ENCODE measurements at places on chromosomes 3 and 15.

DNA sequence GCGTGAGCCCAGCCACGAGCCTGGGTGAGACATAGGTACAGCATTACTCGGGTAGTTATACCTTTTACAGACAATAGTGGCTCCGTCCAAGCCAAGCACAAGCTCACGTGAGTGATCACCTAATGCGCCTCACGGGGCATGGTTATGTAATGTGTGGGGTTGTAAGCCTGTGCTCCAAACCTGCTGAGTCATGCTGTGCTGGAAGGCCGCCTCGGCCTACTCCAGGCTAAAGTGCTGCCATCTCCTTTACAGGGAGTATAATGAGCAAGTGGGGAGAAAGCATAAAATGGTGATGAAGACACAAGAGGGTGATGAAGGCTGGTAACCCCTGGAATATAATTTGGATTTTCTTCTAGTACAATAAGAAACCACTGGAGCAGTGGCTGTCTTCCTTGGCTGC, 175.8 kb upstream of the STT3B start:
- DNase-seq, result peak; percentile 62

DNA sequence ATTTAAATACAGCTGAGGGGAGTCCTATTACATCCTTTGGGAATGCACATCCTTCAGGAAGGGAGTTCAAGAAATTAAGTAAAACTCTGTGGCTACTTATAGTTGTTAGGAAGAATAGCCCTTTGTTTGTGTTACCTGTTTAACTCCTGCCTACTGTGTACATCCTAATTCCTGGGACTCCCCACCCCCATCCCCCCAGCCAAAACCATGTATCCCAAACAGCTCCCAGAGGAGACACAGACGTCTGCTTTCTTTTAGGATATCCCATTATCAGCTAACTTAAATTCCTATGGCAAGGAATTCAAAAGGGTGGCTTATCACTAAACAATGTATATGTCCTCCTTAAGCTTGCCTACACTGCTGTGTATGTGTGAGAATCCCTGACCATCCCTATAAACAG, 581.7 kb downstream of the DIPK2A start:
- DNase-seq, result no peak

- DNase-seq, result no peak
Measured at GRCh38 chr3:14146381-14147065, 21.7 kb downstream of the TMEM43 start.

DNA sequence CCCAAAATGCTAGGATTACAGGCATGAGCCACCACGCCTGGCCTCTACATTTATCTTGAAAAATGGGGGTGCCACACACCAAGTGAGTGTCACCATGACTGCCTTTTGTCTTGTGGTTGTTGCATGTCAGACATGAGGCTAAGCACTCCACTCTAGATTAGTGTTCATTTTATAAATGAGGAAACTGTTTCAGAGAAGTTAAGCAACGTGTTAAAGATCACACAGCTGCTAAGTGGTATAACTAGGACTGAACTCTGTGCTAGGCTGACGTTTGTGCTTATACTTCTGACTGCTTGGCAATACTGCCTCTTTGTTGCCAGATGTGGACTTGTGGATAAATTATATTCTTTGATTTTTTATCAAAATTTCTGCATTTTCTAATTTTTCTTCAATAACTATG, 50.8 kb upstream of the SMAD6 start:
- no peak for DNase-seq

DNA sequence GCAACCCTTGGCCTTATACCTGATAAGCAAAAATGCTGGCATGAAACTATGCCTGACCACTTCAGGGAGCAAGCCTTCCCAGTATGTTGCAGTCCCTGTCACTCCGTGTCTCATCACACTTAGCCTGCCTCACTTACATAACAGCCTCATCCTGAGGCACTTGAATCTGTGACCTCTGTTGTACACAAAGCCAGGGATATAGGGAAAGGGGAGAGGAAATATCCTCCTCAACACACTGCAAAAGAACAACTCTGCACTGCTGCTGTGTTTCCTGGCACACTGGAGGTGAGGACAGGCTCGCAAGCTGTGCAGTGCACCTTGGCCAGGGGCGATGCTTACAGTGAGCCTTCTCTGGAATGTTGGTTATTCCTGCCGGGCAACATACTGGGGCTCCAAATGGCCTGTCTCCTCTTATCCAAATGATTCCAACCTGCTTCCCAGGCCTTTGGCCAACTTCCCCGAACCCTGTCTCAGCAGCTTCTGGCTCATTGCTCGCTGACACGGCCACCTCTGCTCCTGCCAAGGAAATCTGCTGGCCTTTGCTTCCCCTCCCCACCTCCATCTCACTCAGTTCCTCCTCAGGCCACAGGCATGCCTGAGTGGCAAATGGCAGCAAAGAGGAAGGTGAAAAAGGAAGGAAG, 109.2 kb downstream of the CD47 start:
- no peak for DNase-seq

DNA sequence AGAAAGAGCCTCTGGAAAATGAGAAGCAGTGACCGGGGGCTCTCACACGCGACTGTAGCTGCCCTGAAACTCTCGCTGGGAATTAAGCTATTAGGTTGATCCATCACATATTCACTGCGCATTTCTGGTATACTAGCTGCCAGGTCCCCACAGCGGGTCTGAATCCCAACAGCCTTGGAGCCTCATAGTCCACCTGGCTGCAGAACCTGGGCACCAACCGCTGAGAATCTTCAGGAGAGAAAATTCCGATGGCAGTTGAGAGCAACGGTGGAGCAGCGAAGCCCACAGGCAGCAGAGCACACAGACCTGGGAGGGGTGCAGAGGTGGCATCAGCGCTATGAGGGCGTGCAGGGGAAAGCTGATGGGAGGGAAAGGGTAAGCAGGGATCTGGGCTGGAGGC, 75.1 kb downstream of the FAM174B start:
- no peak for DNase-seq

GRCh38 chr3:184894051-184894450, 82.1 kb downstream of the VPS8 start:
- DNase-seq, result no peak

GRCh38 chr3:134366928-134367811, 7.1 kb downstream of the AMOTL2 start:
- DNase-seq, result no peak

DNA sequence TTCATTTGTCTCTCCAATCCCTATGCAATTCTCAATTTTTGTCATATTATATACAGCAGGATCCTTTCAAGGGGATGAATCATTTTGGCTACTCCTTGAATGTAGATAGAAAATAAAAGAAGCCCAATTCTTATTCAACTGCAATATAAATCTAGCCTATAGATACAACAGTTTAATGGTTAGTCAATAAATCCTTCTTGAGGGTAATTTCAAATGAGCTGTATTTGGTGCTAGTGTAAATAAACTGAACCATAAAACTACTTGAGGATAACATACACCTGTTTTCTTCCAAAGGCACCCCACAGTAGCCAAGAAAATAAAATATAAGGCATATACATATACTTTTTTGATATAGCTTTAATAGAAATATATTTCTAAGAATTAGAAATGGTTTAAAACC, 830.3 kb downstream of the ROBO1 start:
- no peak for DNase-seq

DNA sequence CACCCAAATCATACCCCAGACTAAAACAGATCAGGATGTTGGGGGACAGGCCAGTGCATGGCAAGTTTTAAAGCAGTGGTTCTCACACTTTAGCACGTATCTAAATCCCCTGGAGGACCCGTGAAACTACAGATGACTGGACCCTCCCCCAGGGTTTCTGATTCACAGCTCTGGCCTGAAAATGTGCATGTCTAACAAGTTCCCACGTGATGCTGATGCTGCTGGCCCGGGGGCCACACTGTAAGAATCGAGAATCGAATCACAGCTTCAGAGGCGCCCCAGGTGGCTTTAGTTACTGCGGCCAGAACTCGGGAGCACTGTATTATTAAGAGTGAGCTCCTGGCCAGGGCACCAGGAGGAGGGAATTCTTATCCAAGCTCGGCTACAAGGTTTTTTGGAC, 11.6 kb downstream of the ADAMTS17 start:
- DNase-seq, result no peak

- no peak for DNase-seq
Measured at GRCh38 chr15:40334941-40335795, 5.6 kb downstream of the CCDC9B start.
